ENCODE measurements at places on chromosomes 3 and 15. TPM values are rescaled to one million over a fixed set of nuclear protein-coding genes. Genes with fewer than 3 reads are reported as not detected.
A peak's percentile ranks its signal among the peaks of the same experiment; 100 is the strongest.

- H3K4me1 ChIP-seq: peaks cover 7% of the 10 kb centered on the region
- H3K4me3 ChIP-seq: no peak overlapping the region
- no peak for DNase-seq
- no peaks in the 10 kb centered on the region for H3K27me3 ChIP-seq
These were observed 41.1 kb upstream of the SKOR1 start for GRCh38 chr15:67784090-67784781.

DNA sequence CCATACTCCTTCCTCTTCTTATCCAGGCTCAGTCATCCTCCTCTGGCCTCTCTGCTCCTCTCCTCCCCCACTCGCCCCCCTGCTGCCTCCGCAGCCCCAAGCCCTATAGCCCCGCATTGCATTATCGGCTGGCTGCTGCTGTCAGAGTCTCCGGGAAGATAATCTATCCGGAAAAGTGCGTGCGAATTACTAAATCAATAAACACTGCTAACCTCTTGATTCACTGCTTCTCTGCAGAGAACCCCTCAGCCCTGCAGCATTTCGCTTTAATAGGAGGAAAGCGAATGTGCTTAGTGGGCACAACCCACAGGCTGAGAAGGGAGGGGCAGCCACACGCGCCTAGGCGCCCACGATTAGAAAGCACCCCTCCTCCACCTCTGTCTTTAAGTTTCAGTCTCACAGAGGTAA lies 167.6 kb downstream of the ABHD5 start:
- DNase-seq: no peak
- no peak overlapping the region for H3K27ac ChIP-seq
- H3K4me1 ChIP-seq: peaks cover 10% of the 10 kb centered on the region
- H3K36me3 ChIP-seq: no peaks in the 10 kb centered on the region

DNA sequence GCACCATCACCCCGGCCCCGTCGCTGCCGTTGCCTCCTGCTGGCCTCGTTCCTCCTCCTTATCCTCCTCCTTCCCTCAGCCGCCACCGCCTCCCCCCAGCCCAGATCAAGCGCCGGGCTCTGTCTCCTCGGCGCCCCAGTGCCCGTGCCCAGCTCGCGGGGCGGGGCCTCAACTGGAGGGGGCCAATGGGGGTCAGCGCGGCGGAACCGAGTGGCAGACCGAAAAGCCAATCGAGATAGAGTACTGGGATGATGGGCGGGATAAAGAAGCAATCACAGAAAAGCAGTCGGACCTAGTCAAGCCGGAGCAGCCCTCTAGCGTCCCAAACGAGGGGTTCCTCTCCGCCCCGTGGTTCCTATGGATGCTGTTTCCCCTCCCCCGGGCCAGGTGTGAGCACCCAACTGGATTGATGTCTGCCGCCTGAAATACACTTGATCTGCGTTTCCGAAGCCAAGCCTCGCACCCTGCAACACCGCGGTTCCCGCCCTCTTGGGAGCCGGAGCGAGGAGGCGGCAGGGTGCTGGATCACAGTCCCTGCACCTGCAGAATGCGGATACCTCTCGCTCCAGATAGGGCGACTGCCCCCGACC lies at the start of gene FRMD5:
Gene FRMD5 (minus strand): TSS at position 121 of the 590 bp plus-strand sequence.
- H3K4me1 ChIP-seq: peaks cover 2% of the 10 kb centered on the region
- H3K36me3 ChIP-seq: no peaks in the 10 kb centered on the region
- H3K27ac ChIP-seq: no peak within 1 kb of the TSS
- H3K27me3 ChIP-seq: no peaks in the 10 kb centered on the region
- peak within 1 kb of the TSS; percentile 62 for H3K4me3 ChIP-seq

GRCh38 chr3:131564812-131565211 lies 62.0 kb upstream of the MRPL3 start:
- no peak overlapping the region for H3K27ac ChIP-seq
- H3K27me3 ChIP-seq: no peaks in the 10 kb centered on the region
- peaks cover 5% of the 10 kb centered on the region for H3K4me1 ChIP-seq
- H3K4me3 ChIP-seq: no peak overlapping the region
- H3K36me3 ChIP-seq: no peaks in the 10 kb centered on the region

DNA sequence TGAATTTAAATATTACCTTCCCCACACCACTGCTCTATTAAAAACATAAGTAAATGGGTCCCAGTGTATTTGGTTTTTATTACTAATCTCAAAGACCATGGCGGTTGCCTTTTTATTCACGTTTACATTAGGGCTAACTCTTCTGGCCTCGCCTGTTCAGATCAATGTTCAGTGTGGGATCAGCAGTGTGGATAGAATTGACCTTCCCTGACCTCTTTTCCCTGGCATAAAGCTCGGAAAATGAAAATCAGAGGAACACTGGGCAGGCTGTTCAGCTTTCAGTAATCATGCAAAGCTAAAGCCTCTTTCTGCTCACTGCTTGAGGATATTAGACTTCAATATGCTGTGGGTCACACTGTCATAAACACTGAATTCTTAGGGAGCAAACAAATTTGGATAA lies 422.6 kb upstream of the ONECUT1 start:
- H3K27ac ChIP-seq: no peak overlapping the region
- H3K36me3 ChIP-seq: no peaks in the 10 kb centered on the region
- no peaks in the 10 kb centered on the region for H3K27me3 ChIP-seq
- no peak overlapping the region for H3K4me3 ChIP-seq
- H3K4me1 ChIP-seq: no peaks in the 10 kb centered on the region

DNA sequence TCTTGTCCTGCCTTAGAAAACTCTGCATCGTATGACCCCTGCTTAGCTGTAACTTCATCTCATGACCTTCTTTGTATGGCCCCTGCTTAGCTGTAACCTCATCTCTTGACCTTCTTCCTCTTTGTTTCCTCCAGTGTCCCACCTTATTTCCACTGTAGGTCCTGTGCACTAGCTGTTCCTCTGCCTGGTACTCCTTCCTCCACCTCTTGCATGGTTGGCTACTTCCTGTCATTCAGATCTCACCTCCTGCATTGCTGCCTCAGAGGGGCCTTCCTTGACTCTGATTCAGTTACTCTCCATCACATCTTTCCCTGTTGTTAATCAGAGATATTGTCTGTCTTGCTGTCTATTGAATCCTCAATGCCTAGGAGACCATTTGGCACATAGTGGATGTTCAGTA lies 63.2 kb downstream of the PDE8A start:
- H3K4me3 ChIP-seq: no peak overlapping the region
- no peaks in the 10 kb centered on the region for H3K4me1 ChIP-seq
- H3K27me3 ChIP-seq: no peaks in the 10 kb centered on the region

- H3K4me3 ChIP-seq: no peak overlapping the region
- H3K27me3 ChIP-seq: no peaks in the 10 kb centered on the region
- no peaks in the 10 kb centered on the region for H3K4me1 ChIP-seq
- no peak for DNase-seq
- H3K36me3 ChIP-seq: no peaks in the 10 kb centered on the region
These were observed 74.2 kb upstream of the POU1F1 start for GRCh38 chr3:87350367-87351199.

DNA sequence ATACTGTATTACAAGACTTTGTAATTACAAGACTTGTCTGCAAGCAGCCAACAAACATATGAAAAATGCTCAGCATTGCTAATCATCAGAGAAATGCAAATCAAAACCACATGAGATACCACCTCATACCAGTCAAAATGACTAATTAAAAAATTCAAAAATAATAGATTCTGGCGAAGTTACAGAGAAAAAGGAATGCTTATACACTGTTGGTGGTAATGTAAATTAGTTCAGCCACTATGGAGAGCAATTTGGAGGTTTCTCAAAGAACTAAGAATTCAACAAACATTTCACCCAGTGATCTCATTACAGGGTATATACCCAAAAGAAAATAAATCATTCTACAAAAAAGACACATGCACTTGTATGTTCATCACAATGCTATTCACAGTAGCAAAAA lies 617.5 kb upstream of the CCDC54 start:
- no peaks in the 10 kb centered on the region for H3K27me3 ChIP-seq
- no peak overlapping the region for H3K4me3 ChIP-seq
- no peak overlapping the region for H3K27ac ChIP-seq
- DNase-seq: no peak

DNA sequence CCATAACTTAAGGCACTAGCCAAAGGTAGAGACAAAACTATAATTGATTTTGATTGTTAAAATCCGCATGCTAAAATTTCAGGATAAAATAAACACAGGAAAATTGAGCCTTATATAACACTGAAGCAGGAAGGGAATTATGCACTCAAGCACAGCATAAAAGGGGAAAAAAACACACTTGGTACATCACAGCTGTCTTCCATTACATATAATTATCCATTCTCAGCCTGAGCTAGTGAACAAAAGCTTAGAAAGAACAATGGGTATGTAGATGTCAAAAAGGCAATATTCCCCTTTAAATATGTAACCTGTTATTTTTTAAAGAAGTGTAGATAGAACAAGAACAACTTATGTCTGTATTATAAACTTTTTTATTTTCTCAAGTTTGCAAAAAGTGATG lies 899.2 kb downstream of the ROBO1 start:
- H3K4me1 ChIP-seq: no peaks in the 10 kb centered on the region
- H3K4me3 ChIP-seq: no peak overlapping the region
- no peaks in the 10 kb centered on the region for H3K27me3 ChIP-seq
- H3K36me3 ChIP-seq: no peaks in the 10 kb centered on the region
- no peak overlapping the region for H3K27ac ChIP-seq
- DNase-seq: no peak

- no peak for DNase-seq
- no peaks in the 10 kb centered on the region for H3K36me3 ChIP-seq
- H3K27me3 ChIP-seq: no peaks in the 10 kb centered on the region
- H3K4me3 ChIP-seq: no peak overlapping the region
These were observed 26.9 kb downstream of the H1-8 start for GRCh38 chr3:129569856-129570255.

GRCh38 chr3:135992072-135992471 lies 26.5 kb downstream of the PPP2R3A start:
- no peaks in the 10 kb centered on the region for H3K36me3 ChIP-seq
- no peak for DNase-seq
- no peak overlapping the region for H3K4me3 ChIP-seq
- H3K4me1 ChIP-seq: no peaks in the 10 kb centered on the region
- H3K27ac ChIP-seq: no peak overlapping the region

- no peaks in the 10 kb centered on the region for H3K36me3 ChIP-seq
- no peaks in the 10 kb centered on the region for H3K27me3 ChIP-seq
- no peaks in the 10 kb centered on the region for H3K4me1 ChIP-seq
- no peak for DNase-seq
These were observed 355.5 kb downstream of the TIGIT start for GRCh38 chr3:114649331-114649730.

DNA sequence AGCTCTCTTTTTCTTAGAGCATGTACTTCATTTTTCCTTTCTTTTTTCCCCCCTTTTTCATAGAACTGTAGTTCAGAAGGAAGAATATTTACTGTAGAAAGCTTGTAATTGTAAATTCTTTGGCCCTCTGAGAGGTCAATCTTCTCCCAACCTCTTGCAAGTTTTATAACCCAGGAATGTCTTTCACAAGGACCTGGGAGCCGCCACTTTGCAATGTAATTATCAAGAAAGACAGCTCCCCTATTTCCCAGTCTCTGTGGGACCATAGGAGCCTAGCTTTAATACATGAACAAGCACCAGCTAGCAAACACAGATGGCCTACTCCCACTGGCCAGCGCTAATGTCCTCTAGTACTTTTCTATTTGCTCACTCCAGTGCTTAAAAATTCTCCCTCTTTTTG lies 51.4 kb downstream of the NFKBIZ start:
- no peak overlapping the region for H3K27ac ChIP-seq
- H3K4me3 ChIP-seq: no peak overlapping the region
- no peaks in the 10 kb centered on the region for H3K4me1 ChIP-seq
- no peak for DNase-seq
- H3K36me3 ChIP-seq: no peaks in the 10 kb centered on the region

- no peaks in the 10 kb centered on the region for H3K36me3 ChIP-seq
- no peak overlapping the region for H3K4me3 ChIP-seq
- no peaks in the 10 kb centered on the region for H3K4me1 ChIP-seq
These were observed 103.0 kb upstream of the TBL1XR1 start for GRCh38 chr3:177300039-177300833.

DNA sequence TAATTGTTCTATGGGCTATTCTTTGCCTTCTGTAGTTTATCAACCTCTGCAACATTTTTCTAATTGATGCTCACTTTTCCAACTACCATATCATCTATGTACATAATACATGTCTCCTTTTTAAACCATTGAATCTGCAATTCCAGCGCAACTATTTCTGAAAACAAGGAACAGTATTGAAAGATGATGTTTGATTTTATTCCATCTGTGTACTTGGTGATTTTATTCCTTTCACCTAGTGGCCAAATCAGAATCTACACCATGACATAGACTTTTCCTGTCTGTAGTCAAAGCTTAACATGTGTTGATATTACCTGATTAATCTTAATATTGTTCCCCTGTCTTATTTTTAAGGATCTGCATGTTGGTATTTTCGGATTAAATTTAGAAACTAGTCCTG lies 13.0 kb downstream of the NKTR start:
- H3K27me3 ChIP-seq: no peaks in the 10 kb centered on the region
- H3K27ac ChIP-seq: no peak overlapping the region
- H3K36me3 ChIP-seq: no peaks in the 10 kb centered on the region
- H3K4me1 ChIP-seq: no peaks in the 10 kb centered on the region
- no peak for DNase-seq
- no peak overlapping the region for H3K4me3 ChIP-seq

DNA sequence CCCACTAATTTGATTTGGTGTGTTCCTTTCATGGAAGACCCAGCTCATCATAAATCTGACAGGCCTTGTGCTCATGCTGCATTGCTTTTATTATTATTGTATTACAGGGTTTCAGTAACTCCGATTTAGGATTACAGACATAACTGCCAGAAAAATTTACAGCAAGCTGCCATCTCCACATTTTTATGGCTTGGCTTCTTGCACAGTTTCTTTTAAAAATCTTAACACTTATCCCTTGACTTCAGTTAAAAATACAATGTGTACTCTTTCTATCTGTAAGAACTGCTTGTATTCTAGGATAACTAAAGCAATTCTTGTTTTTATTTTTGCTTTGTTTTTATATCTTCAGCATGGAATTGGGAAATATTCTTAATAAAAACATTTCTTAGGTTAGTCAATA lies 612.2 kb downstream of the DIPK2A start:
- DNase-seq: no peak
- H3K27ac ChIP-seq: no peak overlapping the region
- H3K36me3 ChIP-seq: no peaks in the 10 kb centered on the region
- no peak overlapping the region for H3K4me3 ChIP-seq

- no peaks in the 10 kb centered on the region for H3K4me1 ChIP-seq
- H3K36me3 ChIP-seq: no peaks in the 10 kb centered on the region
- no peaks in the 10 kb centered on the region for H3K27me3 ChIP-seq
- no peak overlapping the region for H3K4me3 ChIP-seq
These were observed 16.3 kb upstream of the SAMD7 start for GRCh38 chr3:169895072-169895471.

DNA sequence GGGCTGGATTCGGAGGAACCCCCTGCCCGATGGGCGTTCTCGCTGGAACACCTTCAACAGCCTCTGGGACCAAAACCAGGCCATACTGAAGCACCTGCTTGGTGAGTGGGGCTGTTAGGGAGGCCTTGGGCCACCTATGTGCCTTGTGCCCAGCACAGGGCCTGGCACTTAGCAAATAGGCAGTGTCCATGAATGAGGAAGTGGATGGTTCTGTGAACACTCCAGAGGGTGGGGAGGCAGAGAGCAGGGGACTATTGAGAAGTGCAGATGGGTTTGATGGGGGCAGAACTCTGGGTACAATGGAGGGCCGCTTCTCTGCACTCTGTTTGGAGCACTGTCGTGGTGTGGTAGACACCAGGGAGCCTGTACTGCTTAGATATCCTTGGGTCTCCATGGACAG lies 1.5 kb downstream of the ECE2 start:
- no peak overlapping the region for H3K27ac ChIP-seq
- H3K4me3 ChIP-seq: no peak overlapping the region
- peaks cover 4% of the 10 kb centered on the region for H3K4me1 ChIP-seq
- no peak for DNase-seq
- H3K27me3 ChIP-seq: peaks cover 25% of the 10 kb centered on the region
- no peaks in the 10 kb centered on the region for H3K36me3 ChIP-seq

The CATSPER2 gene
- 1.2 TPM for total RNA-seq

The KCNAB1 gene
- 2.4 TPM for total RNA-seq

The SEMA3G gene
- total RNA-seq: 1.5 TPM

The FEM1B gene
- total RNA-seq: 72.9 TPM

The SIN3A gene
- 103 TPM for total RNA-seq

The TGM5 gene
- not detected for total RNA-seq

The TGM4 gene
- total RNA-seq: not detected

The CCDC54 gene
- not detected for total RNA-seq
